DMS153 (cell line): ENCODE measurements at places on chromosomes 1 and 21.
A peak's percentile ranks its signal among the peaks of the same experiment; 100 is the strongest.

- no peak for DNase-seq
Measured at GRCh38 chr1:201925981-201926645, 20.2 kb downstream of the LMOD1 start.

DNA sequence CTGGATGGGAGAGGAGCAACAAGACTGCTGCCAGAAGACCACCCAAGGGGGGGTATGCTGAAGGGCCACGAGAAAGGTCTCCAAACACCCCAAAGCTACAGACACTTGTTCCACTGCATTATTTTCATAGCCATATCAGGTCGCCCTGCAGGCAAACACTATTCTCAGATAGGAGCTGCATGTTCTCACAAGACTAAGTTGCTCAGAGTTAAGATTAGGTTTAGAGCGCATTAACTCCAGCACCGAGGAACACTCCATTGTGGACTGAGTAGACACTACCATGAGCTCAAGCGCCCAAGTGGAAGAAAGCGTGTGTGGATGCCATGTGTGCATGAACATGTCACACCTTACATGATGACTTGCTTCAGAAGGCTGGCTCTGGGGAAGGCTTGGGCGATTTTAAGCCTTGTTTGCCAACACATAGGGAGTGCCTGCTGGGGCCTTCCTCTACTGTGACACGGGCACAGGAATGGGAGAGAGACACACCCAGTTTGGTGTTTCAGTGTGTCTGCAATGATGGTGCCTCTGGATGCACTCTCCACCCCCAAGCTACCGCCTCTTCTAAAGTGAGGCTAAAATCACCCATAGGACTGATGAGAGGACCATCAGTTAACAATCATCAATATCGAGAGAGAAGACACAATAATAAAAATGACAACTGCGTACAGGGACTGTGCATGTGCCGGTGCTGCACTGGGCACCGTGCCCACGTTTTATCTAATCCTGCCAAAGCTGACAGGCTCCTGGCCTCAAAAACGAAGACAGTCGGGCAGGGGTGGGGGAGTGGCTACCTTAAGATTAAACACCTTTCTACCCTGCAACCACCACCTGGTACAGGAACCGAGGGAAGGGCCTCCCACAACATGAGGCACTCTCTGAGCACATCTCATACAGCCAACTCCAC lies 34.9 kb downstream of the SSBP3 start:
- no peak for DNase-seq

DNA sequence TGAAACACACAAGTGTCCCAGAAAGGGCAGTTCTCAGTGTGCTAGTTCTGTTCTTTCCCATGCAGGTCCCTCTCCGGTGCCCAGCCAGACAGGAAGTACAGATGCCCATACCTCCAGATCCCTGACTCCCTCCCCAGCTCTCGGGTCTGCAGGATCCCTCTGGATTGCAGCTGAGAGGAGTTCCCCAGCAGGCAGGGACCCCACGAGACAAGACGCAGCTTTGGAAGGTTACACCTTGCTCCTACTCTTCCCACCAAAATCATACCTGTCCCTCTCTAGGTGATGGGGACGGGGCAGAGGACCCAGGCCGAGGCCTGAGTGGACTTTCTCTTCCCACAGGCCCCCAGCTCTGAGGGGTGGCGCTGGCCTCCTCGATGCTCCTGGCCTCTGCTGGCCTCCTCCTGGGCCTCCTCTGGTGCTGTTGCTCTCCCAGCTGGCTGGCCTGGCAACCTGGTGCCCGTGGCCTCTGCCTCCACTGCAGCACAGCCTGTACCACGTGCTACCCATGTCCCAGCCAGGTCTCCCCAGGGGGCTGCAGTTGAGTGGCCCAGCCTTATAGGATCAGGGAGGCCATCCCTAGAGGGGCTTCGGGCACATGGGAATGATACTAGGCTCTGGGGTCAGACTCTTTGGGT lies 9.4 kb downstream of the LDLRAD2 start:
- no peak for DNase-seq

DNA sequence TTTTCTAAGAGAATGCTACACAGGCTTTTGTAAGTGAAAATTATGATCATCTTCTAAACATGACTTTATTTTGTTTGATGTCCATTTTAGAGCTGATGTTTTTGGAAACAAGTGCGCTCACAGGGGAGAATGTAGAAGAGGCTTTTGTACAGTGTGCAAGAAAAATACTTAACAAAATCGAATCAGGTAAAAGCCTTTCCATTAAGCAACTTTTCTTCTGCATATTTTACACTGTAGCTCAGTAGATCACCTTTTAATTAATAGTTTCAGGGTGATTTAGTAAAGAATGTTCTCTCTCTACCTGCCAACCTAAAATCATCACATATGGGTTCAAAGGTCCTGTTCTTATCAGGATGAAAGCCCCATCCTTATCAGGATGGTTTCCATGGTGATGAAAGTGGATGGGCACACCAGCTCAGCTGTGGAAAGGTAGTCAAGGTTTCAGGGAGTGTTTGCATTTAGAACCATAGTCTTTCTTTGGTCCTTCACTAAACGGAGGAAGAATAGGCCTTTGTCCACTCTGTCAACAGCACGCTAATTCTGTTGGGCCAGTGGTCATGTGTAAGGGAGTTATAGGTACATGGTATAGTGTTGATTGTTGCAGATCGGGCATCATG lies 28.1 kb downstream of the RAB4A start:
- no peak for DNase-seq

DNA sequence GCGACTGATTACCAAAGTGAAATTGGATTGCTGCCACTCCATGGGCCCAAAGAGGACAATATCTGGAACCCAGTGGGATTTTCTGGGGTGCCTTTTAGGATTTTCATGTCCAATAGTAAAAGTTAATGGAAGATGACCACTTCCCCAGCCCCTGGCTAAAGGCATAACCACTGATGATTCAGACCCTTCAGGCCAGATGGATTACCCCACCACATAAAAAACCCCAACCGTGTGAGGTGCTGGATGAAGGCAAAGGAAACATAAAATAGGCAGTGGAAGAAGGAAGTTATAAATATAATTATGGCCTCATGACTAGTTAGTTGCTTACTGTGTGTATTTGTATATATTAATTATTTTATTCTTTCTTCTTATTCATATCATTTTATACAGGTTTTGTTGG lies 40.2 kb upstream of the IL10 start:
- no peak for DNase-seq

- no peak for DNase-seq
Measured at GRCh38 chr1:31515056-31515775, 61.1 kb upstream of the TINAGL1 start.

DNA sequence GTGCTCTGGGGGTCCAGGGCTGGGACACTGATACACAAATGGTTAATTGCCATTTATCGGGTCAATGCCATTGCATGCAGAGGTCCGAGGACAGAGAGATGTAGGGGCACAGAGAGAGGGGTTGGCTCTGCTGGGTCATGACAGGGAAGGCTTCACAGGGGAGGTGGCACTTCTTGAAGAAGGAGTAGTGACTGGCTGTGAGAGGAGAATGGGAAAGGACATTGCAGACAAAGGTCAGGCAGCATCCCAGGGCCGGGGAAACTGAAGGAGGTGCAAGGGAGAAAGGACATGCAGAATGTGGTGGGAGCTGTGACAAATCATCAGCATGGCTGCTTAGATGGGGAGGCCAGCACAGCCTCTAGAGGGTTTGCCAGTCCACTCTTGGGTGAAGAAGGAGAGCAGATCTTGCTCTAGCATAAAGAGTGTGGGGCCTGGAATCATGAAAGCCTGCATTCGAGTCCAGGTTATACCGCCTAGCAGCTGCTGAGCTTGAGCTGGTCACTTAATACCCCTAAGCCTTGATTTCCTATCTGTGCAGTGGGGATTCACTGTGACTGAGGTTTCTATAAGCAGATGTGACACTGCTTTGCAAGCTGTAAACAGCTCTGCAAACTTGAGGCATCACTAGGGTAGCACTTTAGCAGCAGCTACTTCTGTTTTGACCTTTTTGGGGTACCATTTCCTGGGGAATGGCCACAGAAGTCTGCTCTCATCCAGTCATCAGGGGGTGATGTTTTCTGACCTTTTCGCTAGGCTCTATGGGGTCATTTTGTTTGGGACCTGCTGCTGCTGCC lies 59.2 kb upstream of the EPS8L3 start:
- no peak for DNase-seq

- DNase-seq, result no peak
Measured at GRCh38 chr1:245604979-245605378, 450.2 kb downstream of the KIF26B start.

- no peak for DNase-seq
Measured at GRCh38 chr1:166174108-166174507, 7.3 kb upstream of the FAM78B start.

- no peak for DNase-seq
Measured at GRCh38 chr1:1614204-1614953, 921 bp upstream of the MIB2 start.

- DNase-seq, result no peak
Measured at GRCh38 chr1:8711873-8712412, 105.5 kb downstream of the RERE start.

DNA sequence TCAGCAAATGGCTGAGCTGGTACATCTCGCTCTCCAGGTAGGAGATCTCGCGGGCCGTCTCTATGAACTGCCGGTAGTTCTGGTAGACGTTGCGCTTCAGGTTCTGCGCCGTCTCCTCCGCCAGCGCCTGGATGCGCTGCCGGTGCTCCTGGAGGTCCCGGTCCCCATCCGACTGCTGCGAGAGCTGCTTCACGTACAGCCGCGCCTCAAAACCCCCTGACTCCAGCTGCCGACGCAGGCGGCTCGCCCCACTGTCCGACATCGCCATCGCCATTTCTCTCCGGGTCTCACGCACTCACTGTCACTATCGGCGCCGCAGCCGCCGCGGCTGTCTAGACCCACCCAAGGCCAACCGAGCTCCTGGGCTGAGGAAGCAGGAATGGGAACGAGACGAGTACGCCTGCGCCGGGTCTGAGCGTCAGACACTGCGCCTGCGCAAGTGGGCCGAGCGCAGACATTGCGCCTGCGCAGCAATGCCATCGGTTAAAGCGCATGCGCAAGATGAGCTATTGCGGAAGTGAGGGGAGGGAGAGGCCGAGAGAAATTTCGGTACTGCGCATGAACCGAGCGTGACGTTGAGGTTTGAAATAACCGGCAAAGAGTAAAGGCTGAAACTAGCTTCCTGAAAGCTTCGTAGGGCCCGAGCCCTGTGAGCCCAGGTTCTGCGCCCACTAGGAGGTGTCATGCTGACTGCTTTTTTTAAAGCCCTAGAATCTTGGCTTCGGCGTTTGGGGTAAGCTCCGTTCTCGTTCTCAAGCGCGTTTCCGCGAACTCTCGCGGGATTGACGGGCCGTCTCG lies at the start of gene EXOC8:
EXOC8 (minus strand) TSS at position 381 of the 798 bp plus-strand sequence; CDS start at position 274, 107 bp downstream.
- peak; percentile 99 for DNase-seq

DNA sequence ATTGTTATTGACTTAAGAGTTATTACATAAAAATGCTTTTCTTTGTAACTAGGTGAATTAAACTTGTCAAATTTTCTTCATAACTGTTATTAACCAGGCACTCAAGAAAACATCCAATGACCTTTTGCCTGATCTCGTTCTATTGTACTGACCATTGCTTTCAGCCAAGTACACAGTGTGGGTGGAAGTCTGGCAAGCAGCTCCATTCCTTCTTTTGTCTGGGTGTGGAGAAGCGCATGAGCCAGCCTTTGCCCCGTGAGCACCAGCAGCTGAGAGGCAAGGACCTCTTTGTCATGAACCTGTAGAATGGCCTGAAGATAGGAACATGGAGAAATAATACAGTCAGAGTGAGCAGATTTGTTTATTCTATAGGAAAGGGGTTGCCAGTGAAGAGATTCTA lies 57.5 kb downstream of the IARS2 start:
- no peak for DNase-seq

GRCh38 chr1:233530665-233531386 lies 83.1 kb upstream of the KCNK1 start:
- no peak for DNase-seq

GRCh38 chr1:13604176-13604575 lies 20.5 kb downstream of the PDPN start:
- no peak for DNase-seq

- peak; percentile 24 for DNase-seq
Measured at GRCh38 chr1:108512239-108513043, 47.5 kb upstream of the EEIG2 start.
